ENCODE measurements at places on chromosomes 7 and 10. TPM values are rescaled to one million over a fixed set of nuclear protein-coding genes. Genes with fewer than 3 reads are reported as not detected.

CYP3A5 gene
- total RNA-seq: under 0.01 TPM

SAMD9L gene
- 3.0 TPM for total RNA-seq

CHST3 gene
- 5.4 TPM for total RNA-seq

TSPAN12 gene
- 3.9 TPM for total RNA-seq

Data from temporal lobe (tissue), 4 donors.